ENCODE measurements at places on chromosomes 3 and 15. TPM values are rescaled to one million over a fixed set of nuclear protein-coding genes. Genes with fewer than 3 reads are reported as not detected.

DNA sequence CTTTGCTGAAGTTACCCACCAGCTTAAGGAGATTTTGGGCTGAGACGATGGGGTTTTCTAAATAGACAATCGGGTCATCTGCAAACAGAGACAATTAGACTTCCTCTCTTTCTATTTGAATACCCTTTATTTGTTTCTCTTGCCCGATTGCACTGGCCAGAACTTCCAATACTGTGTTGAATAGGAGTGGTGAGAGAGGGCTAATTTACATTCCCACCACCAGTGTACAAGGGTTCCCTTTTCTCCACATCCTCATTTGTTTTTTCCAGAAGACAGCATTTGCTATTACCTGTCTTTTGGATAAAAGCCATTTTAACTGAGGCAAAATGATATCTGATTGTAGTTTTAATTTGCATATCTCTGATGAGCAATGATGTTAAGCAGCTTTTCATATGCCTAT is 329.9 kb upstream of the TPRG1 start:
- no peak for DNase-seq

GRCh38 chr3:46193436-46193835 is 14.7 kb downstream of the CCR1 start:
- DNase-seq = peak; percentile 87

GRCh38 chr15:57962887-57963286 is 102.6 kb downstream of the ALDH1A2 start:
- DNase-seq = peak; percentile 56

- no peak for DNase-seq
Measured at GRCh38 chr3:60028233-60028632, 978.4 kb upstream of the CFAP20DC start.

DNA sequence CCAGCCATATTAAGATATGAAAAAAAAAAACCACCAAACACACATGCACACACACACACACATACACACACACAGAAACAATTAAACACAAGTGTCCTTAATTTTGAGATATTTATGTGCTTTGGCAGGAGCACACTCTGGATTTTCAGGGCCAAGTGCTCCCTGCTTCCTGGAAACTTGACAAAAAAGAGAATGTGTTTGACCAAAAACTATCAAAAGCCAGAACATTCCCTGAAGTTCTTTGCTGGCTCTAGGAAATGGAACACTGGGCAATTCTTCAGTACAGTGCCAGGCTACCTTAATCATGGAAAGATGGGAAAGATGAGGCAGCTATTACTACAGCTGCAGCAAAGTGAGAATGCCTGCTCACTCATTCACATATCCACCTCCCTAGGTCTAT is 44.6 kb downstream of the P3H2 start:
- no peak for DNase-seq

GRCh38 chr3:194736277-194736895 is 50.7 kb downstream of the FAM43A start:
- no peak for DNase-seq

GRCh38 chr3:37138816-37139215 is 35.6 kb downstream of the LRRFIP2 start:
- no peak for DNase-seq

DNA sequence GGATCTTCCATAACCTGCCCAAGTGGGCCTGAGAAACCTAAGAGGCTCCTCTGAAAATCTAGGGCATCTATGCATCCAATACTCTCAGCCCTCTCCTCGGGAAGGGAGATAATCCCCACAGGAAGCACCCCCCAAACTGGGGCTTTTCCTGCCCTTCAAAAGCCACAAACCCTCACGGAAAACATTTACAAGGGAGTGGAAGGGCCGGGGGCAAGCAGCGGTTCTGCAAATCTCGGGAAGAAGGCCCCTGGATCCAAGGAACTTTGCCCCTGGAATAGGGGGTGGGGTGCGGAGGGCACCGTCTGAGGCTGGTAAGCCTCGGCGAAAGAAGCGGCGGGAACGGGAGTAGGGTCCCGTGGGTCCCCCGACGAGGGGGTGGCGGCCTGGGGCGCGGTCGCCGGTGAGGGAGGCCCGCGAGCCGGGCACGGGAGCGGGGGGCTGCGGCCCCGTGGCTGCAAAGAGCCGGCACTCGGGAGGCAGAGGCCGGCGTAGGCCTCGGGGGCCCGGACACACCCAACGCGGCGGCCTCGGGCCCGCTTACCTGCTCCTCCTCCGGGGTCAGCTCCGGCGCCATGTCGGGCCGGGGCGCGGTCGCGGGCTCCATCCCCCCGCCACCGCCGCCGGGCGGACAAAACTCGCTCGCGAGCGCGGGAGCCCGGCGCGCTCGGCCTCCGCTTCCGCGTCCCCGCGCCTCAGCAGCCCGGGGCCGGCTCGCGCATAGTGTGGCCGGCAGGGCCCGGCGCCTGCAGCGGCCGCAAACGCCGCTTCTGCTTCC is 755 bp downstream of the PTPN9 start:
- DNase-seq = peak; percentile 18

- DNase-seq = no peak
Measured at GRCh38 chr3:21654241-21654640, 96.8 kb downstream of the ZNF385D start.

GRCh38 chr3:184157206-184157605 is 2.0 kb downstream of the DVL3 start:
- no peak for DNase-seq

GRCh38 chr15:33454346-33454745 is 143.6 kb downstream of the RYR3 start:
- DNase-seq = no peak

GRCh38 chr3:84961521-84962255 is 2.9 kb downstream of the CADM2 start:
- no peak for DNase-seq

DNA sequence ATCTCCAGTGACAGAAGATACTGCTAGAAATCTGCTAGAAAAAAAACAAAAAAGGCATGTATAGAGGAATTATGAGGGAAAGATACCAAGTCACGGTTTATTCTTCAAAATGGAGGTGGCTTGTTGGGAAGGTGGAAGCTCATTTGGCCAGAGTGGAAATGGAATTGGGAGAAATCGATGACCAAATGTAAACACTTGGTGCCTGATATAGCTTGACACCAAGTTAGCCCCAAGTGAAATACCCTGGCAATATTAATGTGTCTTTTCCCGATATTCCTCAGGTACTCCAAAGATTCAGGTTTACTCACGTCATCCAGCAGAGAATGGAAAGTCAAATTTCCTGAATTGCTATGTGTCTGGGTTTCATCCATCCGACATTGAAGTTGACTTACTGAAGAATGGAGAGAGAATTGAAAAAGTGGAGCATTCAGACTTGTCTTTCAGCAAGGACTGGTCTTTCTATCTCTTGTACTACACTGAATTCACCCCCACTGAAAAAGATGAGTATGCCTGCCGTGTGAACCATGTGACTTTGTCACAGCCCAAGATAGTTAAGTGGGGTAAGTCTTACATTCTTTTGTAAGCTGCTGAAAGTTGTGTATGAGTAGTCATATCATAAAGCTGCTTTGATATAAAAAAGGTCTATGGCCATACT is 4.0 kb downstream of the B2M start:
- DNase-seq = no peak

DNA sequence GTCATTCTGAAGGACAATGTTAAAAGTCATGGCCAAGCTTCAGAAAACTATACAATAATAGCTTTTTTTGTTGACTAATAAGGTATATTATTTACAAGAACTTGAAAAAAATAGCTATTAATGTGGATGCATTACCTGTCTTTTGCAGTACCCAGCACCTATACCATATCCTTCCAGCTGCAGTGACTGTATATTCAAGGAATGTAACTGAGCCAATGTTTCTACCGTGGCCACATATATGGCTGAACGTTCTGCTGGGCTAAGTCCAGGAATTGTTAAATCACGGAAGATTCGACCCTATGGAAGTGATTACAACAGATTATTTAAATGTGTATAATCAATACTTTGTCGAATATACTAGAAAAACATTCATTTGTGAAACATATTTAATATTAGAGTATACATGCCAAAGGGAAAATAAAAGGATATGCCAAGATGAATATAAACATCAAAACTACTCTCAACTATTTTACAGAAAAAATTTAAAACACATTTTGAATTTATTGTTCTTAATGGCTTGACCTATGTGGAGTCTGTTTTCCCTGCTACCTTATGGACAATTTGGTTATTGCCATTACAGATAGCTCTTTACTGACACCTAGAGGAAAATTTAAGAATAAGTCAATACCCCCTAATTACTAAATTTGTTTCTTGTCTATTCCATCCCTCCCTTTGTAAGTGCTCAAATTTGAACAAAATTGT is 17.6 kb downstream of the ACAD11 start:
- DNase-seq = peak; percentile 58

DNA sequence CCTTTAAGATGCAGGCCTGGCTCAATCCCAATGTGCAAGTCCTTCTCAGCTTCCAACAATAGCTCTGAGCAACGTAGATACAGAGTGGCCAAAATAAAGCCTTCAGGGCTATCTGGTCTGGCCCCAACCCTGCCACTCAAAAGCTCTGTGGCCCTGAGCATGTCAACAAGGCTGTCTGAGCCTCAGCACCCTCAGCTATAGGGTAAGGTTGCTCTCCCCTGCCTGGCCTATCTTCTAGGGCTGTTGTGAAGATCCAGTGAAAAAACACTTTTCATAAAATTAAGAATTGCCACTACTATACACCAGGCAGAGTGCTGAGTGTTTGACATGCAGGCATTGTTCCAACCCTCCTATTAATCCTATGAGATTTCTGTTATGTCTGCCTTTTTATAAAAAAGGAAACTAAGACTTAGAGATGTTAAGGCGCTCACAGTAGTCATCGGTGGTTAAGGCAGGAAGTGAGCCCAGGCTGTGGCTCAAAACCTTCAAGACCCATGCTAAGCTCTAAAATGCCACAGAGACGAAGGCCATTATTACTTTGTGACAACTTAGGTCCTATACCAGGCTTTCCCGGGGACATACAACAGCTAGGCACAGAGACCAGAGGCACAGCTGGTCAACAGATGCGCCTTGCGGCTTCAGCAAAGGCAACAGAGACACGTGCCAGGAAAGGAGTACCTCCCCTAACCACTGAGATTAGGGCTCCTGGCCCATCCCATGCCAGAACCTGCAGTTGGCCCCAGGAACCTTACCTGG is 5.1 kb downstream of the POLG start:
- no peak for DNase-seq

DNA sequence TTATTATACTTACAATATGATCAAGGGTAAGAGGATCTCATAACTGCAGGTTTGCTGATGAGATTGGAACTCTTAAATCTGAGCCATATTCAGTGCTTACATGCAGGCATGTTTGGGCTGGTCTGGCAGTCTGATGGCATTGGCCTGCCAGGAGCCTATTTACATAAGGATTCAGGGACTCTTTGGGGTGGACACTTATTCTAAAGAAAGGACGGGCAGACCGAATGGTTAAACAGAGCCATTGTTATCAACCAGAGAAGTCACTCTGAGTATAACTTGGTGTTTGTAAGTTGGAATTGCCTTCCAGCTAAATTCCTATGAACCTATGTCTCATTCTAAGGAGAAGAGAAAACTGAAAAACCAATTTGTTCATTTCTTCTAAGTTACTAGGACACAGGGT is 932.8 kb downstream of the IGSF11 start:
- DNase-seq = peak; percentile 18

The ARHGEF26 gene
- 0.63 TPM for total RNA-seq

The PRSS50 gene
- not detected for total RNA-seq

The GCNT3 gene
- total RNA-seq = not detected

The SERPINI2 gene
- total RNA-seq = not detected

The CYP1A2 gene
- total RNA-seq = not detected

The RPP25 gene
- not detected for total RNA-seq

The GOLGA8S gene
- total RNA-seq = 0.16 TPM

The RPL22L1 gene
- total RNA-seq = 205 TPM

The ALG1L2 gene
- not detected for total RNA-seq

The PTH1R gene
- not detected for total RNA-seq

The MAP6D1 gene
- 1.9 TPM for total RNA-seq

Measured in MCF 10A (cell line).